EH (cell line): ENCODE measurements at places on chromosomes 4 and X.

- no peak for DNase-seq
These were observed 471.0 kb downstream of the BCOR start for GRCh38 chrX:39626749-39627148.

DNA sequence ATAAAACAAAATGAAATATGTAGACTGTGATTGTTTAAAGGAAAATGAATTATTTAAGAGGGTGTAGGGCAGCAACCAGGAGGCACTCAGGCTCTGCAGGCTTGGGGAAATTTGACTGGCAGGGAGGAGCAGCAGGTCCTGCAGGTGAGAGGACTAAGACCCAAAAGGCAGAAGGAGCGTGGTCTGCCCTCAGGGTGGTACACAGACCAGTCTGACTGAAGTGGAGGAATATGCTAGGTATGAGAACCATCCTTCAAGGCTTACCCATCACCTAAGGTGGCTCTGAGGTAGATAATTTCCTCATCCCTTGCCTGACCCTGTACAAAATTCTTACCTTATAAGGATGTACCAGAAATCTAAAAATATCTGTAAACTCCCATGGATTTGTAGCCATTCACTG lies 261.3 kb upstream of the RASGEF1B start:
- DNase-seq, result no peak

DNA sequence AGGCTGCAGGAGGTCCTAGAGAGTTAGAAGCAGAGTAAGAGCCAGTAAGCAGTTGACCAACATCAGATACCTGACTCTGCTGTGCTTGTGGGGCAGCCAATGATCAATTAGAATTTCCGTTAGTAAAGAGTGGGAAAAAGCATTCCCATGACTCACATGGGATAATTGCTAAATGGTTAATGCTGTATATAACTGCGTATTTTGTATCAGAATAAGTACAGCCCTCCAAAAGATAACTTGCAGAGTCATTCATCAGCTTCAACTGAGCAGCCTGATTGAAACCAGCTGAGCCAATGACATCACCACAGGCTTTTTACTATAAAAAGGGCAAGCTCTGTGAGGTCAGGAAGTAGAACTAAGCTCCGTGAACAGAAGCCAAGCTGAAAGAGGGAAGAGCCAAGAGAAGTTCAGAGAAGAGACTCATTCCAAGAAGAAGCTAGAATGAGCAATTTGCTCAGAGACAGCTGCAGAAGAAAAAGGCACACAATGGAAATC lies 67.9 kb downstream of the PPP3CA start:
- DNase-seq, result peak; percentile 99

DNA sequence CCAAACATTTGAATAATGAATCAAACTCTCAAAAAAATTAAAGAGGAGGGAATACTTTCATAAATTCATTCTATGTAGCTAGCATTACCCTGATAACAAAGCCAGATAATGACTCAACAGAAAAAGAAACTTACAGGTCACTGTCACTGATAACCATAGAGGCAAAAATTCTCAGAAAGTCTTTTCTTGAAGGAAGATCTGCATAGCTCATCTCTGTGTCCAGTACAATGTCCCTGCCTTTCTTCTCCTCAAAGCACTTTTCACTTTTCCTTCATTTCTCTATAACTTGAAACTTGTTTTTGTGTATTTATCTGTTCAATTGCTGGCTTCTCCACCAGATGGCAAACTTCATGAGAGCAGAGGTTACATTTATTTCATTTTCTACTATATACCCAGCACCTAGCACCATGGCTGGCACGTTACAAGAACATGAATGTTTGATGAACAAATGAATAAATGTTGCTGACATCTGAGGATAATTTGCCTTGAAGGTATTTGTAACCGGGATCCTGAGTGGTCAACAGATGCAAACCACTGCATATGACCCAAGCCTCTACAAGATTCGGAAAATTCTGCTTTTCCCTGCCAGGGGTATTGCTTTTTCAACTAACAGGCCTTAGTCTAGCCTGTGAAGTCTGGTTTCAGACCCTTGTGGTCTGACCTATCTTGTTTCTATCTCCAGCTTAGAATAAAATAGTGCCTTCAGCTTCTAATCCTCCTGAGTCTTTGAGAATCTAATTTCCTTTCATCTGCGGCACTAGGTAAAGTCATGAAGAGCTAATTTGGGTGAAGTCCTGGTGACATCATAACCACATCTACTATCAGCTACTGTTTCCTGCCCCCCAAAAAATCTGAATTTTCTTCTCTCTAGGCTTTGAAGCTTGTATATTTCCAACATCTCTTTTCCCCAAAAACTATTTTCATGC lies 52.5 kb upstream of the ANTXR2 start:
- peak; percentile 42 for DNase-seq
